ENCODE measurements at places on chromosomes 12 and 14.

- no peak for DNase-seq
Measured at GRCh38 chr12:94427501-94428381, 31.9 kb downstream of the CEP83 start.

- DNase-seq, result no peak
Measured at GRCh38 chr12:94099632-94100031, 48.7 kb upstream of the PLXNC1 start.

DNA sequence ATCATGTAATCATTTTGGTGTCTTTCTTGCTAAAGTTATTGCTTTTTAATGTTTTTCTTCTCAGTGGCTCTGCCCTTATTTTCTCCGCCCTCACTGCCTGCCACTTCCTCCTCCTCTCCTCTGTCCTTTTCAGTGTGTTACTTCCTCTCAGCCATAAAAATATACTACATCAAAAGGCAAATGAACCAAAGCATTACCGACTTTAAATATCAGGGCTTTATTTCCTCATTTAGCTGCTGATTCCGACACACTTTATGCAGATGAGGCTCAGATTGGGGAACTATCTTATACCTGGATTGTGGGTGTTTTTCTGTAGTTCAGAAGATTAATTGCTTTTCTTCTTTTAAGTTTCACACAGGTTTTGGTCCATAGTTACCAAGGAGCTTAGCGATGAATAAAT lies 118.1 kb downstream of the CMAS start:
- no peak for DNase-seq

- DNase-seq, result no peak
Measured at GRCh38 chr14:61652526-61653262, 42.6 kb upstream of the HIF1A start.

GRCh38 chr14:103019826-103020225 lies 37.5 kb downstream of the CDC42BPB start:
- no peak for DNase-seq

GRCh38 chr14:55579724-55580469 lies at the start of gene KTN1:
TSS of gene KTN1 (plus strand) at chr14:55580207. CDS start at chr14:55612049, 31,842 bp downstream.
- peak; percentile 92 for DNase-seq

DNA sequence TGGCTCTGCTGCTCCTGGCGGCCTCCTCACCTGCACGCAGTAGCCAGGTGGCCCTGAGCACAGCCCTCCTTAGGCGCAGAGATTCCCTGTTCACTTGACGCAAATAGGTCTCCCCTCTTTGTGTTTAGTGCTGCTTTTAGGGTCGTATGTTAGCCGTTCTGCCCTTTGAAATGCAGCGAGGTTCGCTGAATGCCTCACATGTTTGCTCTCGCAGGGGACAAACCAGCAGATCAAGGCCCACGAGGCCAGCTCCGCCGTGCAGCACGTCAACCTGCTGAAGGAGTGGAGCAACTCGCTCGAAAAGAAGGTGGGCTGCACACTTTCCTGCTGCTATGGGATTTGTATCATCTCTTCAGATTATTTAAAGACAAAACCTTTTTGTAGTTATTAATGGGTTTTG lies 31.4 kb upstream of the AMN start:
- DNase-seq, result no peak

DNA sequence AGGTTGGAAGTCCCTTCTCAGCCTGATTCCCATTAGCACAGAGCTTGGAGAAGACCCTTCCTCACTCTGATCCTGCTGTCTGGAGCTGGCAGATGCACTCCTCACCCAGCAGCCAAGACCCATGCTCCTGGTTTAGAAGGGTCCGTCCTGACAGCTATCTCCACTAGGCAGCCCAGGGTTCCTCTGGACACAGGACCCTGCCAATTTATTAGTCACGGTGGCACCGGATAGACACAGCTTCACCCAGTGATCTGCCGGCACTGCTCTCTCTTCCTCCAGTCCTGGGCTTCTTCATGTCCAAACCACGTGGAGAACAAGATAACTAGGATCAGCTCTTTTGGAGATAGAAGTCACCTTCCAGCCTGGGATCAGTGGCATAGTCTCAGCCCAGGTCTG lies 26.2 kb upstream of the TCL1B start:
- no peak for DNase-seq

- no peak for DNase-seq
Measured at GRCh38 chr12:105723494-105723893, 393.0 kb downstream of the C12orf75 start.

DNA sequence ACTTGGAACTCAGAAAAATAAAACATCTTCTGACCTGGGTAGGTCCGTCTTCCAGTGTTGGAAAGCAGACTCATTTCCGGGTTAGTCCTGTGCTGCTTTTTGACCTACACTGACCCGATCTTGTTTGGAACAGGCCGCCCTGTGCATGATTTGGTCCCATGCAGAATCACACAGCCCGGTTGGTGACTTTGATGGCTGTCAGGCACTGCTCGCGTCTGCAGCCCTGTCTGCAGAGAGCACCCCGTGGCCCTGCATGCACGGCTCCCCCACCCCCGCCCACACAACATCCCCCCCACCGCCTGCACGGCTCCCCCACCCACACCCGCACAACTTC lies 31.6 kb downstream of the PACS2 start:
- no peak for DNase-seq

DNA sequence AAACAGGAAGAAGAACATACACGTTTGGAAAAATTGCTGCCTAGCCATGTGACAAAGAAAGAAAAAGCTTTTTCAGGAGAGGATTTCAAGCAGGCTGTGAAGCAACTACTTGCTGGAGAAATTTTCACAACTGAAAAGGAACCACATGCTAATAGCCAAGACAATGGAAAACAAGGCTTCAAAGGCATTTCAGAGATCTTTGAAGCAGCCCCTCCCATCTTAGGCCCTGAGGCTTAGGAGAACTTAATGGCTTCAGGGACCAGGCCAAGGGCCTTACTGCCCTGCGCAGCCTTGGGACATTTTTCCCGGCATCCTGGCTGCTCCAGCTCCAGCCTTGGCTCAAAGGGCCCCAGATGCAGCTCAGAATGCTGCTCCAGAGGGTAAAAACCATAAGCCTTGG lies 255.9 kb upstream of the ARID2 start:
- DNase-seq, result no peak

DNA sequence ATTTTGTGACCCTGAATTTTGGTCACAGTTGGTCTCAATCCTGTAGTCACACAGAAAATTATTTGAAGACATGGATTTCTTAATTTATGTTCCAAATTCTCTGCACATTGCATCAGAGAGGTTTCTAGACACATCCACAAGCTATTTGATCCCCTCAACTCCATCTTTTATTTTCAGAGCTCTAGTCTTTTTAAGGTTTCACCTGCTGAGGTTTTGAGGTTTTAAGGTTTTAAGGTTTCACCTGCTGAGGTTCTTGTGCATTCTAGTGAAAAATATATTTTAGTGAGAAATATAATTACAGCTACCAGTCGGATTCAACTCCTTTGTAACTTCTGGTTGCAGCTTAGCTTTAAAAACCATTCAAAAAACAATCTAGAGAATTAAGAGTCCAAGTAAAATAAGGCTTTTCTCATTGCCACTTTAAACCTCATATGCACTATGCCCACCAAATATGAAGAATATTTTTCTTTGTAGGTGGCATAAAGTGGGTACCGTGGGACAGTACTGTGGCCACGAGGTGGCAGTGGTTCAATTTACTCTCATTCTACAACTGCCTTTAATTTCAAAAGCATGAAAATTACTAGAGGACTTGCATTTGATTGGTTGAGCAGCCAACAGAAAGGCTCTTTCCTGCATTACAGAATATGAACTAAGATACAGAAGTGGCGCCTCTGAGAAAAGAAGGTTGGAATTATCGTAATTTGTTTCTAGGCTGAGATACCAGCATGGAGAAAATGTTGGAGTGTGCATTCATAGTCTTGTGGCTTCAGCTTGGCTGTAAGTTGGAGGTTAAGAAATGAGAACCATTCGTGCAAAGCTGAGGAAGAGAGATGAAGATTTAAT lies 366.5 kb upstream of the OR4E1 start:
- DNase-seq, result no peak

DNA sequence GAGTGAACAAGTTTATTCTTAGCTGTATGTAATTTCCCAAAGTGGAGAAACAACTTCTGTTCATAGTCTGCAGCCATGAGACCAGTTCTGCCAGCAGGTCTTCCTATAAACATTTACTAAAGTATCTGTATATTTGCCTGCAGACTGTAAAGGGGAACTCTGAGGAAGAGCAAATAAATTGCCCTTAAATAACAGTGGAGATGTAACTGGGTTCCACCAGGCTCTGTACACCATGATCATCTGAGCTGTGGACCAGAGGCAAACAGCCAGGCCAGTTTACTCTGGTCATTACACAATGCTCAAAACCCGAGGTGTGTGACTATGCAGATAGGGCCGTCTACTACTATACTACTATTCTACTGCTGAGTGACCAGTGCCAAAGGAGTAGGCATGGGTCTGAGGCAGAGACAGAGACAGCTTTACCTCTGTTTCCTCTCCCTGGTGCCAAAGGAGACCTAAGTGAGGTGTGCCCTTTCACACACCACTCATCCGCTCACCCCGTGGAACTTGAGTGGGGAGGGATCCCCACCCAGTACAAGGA lies 21.1 kb upstream of the CERS5 start:
- DNase-seq, result no peak

- DNase-seq, result peak; percentile 81
Measured at GRCh38 chr12:6606331-6607131, 648 bp downstream of the CHD4 start.

- no peak for DNase-seq
Measured at GRCh38 chr14:77582511-77582910, 33.9 kb downstream of the SPTLC2 start.

- DNase-seq, result no peak
Measured at GRCh38 chr14:63287666-63288483, 30.9 kb downstream of the GPHB5 start.

DNA sequence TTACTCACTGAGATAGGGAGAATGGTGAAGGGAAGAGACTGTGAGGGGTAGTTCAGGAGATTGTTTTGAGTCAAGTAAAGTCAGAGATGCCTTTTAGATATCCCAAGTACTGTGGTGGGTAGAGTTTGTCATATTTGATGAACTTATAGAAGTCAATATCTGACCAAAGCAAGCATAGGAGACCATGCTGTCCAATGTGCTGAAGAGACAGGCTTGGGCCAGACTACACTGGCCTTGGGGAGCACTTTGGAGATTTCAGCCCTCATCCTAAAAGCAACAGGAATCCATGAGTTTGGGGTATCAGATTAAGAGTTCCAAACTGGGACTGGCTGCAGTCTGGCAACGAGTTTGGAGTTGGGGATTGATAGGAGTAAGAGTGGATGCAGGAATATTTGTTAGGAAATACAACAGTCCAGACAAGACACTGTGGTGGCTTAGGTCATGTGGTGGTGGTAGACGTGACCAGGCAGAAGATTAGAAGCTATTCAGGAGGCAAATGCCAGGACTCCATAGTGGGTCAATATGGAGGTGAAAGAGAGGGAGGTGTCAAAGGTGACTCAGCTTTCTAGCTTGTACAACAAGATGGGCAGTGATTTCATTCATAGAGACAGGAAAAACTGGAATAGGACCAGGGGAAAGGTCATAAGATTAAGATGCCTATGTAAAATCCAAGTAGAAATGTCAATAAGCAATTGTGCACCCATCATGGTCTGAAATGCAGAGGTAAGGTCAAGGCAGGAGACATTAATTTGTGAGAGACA lies 81.9 kb downstream of the FAR2 start:
- no peak for DNase-seq

DNA sequence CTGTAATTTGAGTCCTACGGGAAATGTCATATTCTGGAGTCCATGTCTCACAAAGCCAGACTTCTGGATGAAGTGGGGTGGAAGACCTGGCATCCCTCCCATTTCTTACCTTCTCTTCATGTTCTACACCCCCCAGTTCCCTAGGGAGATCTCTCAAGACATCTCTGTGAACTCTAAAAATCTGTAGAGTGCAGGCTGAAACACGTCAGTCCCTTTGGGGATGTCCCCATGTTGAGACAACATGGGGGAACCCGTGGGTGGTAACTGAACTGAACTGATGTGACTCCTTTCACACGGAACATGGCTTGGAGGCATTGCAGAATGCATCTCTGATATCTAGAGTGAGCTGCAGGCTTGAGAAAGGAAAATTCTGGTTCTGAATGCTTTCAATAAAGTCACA lies 15.2 kb downstream of the SERPINA12 start:
- DNase-seq, result no peak

- DNase-seq, result no peak
Measured at GRCh38 chr14:62420847-62421246, 624.4 kb downstream of the KCNH5 start.

DNA sequence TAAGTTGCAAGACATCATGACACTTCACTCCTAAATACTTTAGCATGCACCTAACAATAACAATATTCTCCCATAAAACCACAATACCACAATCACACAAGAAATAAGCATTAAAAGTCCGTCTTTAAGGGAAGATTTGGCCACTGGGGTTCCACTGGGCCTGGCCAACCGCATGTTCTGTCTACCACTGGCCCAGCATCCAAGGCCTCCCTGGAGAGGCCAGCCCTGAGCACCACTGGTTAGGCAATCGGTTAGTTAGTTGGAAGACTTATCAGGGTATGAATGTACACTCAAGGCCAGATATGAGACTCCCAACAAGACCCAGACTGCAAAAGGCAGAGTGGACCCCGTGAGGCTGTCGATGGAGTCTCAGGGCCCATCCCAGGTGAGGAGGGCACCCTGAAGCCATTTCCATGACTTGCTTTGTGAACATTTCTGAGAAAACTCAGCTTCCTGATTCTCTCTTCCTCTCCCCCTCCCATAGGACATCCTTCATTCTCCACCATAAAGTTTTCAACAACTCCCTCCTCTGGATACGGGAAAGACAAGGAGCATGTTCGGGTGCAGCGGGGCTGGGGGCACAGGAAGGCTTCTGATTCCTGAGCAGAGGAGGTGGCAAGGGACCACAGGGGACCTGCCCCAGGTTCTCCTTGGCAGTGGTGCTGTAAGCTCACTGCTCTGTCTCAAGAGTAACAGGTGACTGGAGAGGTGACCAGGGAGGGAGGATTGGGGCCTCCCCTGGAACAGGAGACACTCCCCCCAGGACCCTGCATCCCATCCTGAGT lies 5.9 kb downstream of the PXN start:
- no peak for DNase-seq

- no peak for DNase-seq
Measured at GRCh38 chr14:88590173-88590572, 27.3 kb downstream of the ZC3H14 start.

Measured in activated CD8-positive, alpha-beta memory T cell treated with anti-CD3 and anti-CD28 coated beads for 24 hours (primary cell).